Left lobe of liver (tissue), 2 donors: ENCODE measurements at places on chromosomes 2 and 18. TPM values are rescaled to one million over a fixed set of nuclear protein-coding genes. Genes with fewer than 3 reads are reported as not detected.
A peak's percentile ranks its signal among the peaks of the same experiment; 100 is the strongest.

Gene TACR1
- total RNA-seq: 0.03 TPM

DNA sequence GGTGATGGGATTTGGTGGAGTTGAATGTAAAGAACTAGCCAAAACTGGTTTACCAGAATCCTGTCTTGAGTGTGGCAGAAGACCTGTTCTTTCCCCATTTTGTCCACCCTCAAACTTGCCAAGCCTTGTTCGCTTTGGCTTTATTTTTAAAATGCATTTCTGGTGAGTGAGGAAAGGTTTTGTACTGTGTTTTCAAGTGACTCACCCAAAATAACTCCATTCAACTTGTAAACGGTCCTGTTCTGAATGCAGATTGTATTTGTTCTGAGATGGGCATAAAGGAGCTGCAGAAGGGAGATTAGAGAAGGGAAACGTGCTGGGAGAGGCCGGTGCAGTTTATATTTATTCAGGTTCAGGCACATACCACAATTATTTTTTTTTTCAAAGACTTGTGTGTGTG, 5.3 kb upstream of the ITPRID2 start:
- DNase-seq: no peak

- DNase-seq: no peak
Observed at GRCh38 chr18:13587937-13588336, 138.4 kb downstream of the FAM210A start.

DNA sequence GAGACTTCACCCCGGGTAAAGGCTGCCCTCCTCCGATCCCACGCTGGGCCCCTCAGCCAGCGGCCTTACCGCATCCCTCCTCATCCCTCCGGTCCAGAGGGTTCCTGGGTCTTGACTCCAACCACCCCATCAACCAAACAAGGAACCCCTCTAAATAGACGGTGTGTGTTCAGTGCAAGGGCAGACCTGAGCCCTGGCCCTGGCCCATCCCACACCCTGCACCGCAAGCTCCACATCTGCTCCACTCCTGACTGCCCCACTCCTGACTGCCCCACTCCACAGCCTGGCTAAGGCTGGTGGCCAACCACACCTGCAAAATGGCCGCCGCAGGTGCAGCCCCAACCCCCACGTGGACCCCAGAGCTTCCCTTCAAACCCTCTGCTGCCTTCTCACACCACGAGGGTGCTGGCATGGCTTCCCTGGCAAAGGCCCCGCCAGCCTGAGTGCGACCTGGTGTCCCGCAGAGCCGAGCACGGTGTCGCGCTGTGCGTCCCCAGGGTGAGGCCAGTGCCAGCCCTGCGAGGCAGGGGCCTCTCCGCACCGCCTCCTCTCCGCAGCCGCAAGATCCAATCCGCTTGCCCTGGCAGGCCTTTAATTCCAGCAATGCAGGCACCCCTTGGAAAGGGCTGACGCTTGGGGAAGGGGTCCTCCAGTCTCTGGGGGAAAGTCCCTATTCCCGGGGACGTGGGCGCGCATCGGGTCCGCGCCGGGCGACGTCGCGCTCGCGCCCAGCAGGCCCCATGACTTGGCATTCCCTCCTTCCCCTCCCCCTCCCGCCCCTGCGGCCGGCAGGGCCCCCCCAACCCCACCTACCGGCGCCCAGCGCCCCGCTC, 1.5 kb downstream of the KIF1A start:
- DNase-seq: no peak

DNA sequence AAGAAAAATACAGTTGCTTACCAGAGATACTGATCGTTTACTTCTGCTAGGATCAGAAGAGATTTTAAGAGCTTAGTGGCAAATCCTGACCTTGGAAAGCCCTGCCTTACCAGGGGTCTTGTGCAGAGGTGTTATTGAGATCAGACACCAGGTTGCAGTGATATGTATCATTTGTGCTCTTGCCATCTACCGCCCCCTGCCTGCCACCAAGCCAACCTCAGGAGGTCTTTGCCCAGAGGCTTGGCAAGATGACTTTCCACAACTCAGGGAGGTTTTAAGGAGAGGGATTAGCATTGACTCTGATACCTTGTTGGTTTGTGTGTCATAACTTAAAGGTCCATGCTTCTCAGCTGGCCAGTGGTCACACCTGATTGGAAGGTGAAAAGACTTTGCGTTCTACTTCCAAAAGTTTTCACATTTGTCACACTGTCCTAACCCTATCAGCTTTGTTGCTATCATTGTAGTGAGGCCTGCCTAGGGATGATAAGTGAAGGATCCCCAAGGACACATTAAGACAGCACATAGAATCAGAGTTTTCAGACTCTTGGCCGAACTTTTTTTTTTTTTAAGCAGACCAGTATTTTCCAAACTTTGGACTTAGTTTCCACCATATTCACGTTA, 46.2 kb upstream of the MGAT5 start:
- peak; percentile 50 for DNase-seq

DNA sequence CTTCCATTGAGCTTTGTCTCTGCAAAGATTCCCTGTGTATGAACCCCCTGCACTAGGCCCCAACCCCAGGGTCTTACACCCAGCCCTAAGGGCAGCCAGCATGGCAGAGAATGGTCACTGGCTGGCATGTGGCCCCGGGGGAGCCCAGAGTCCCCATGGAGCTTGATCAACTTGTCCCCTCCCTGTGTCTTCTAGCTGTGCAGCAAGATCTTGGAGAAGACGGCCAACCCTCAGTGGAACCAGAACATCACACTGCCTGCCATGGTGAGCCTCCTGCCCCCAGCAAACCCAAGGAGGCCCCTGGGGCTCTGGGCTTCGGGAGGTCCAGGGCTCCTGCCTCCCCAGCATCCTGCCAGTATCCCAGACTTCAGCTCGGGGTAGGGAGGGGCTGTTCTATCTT, 81.5 kb downstream of the DYSF start:
- no peak for DNase-seq
